ENCODE measurements at places on chromosomes 3 and 15.

DNA sequence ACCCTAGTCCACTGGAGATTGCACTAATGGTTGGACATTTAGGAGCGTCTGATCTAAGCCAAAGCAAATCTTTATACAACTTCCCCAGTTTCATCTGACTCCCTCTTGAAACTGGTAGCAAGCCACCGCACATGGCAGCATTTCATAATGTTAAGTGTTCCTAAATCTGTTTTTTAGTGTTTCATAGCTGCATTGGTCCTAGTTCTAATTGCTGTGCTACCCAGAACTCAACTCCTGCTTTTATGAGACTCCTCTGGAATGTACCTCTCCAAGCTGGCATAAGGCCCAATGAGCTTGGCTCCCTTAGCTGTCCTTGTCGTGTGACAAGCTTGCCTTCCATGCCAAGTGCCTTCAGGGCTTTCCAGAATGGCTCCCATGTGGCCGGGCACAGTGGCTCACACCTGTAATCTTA, 65.3 kb upstream of the FLNB start:
- DNase-seq: no peak

GRCh38 chr15:80202016-80202315, 49.2 kb downstream of the FAH start:
- no peak for DNase-seq

DNA sequence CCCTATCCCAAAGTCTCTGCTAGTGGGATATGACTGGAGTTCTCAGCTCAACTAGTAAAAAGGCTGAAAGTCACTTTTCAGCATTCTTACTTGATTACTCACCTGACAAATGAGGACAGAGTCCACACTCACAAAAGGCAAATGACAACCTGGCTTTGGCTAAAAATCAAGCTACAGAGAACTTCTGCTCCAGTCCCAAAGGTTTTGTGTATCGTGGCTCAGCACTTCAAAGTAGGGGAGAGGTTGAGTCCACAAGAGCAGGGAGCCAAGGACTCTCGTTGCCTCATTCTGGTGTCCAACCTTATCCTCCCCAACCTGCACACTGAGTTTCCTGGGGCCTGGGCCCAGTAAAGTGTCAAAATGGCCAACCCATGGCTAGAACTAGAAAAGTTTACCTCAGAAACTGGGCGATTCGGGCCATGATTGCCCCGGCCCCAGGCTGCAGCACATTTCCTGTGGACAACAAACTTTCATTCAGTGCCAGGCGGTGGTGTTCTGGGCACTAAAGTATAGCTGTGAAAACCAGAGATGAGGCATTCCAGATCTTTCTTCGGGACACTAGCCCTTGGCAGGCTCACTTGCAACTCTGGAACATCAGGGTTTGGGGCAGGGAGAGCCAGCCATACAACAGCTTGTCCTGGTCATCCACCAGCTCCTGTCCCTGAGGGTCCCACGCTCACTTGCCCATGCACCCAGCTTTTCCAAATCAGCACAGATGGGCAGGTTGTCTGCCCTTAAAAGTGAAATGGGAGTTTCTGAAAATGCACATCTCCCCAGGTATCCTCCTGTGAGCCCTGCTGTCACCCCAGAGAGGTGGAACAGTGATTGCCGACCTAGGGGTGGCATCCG, 3.1 kb downstream of the ACAA1 start:
- no peak for DNase-seq

GRCh38 chr15:100340721-100341238, 995 bp downstream of the ADAMTS17 start:
- no peak for DNase-seq

DNA sequence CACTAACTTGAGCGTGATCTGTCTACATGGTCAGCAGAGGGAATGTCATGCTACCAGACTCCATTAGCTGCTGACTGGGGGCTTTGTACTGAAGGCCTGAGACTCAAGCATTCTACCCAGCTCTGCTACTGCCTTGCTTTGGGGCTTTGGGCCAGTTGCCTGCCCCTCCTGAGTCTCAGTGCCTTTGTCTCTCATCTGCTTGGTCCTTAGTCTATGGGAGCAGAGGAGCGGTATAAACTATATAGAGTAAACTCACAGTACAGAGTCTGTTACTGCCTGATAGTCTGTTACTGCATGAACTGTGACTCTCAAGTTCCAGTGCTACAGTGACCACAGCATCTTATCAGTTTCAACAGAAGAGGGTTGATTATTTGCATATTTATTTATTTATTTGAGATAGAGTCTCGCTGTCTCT, 38.5 kb upstream of the C15orf39 start:
- no peak for DNase-seq

GRCh38 chr3:181888234-181888633, 176.5 kb downstream of the SOX2 start:
- no peak for DNase-seq

DNA sequence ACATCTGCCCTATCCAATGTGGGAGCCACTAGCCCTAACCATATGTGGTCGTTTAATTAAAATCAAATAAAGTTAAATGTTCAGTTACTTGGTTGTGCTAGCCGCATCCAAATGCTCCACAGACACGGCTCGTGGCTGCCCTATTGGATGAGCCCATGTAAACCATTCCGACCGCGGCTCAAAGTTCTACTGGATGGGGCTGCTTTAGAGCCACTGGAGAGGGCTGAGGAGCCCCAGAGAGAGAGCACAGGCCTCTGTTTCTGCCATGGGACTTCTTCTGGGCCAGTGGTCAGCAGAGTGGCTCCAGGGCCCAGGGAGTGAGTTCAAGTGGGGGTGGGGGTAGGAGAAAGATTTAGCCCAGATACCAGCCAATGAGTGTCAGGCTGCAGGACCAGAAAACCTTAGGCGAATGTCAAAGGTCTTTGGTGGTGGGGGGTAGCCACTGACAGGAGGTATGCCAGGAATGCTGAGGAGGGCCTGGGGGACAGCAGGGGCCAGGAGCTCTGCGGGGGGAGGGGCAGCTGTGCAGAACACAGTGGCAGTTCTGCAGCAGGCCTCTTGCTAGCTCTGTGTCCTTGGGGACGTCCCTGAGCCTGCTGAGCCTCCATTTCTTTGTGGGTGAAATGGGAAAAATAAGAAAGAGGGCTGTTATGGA, 30.1 kb downstream of the SPSB4 start:
- no peak for DNase-seq

GRCh38 chr3:56477646-56478045, 9.4 kb upstream of the ERC2 start:
- no peak for DNase-seq

DNA sequence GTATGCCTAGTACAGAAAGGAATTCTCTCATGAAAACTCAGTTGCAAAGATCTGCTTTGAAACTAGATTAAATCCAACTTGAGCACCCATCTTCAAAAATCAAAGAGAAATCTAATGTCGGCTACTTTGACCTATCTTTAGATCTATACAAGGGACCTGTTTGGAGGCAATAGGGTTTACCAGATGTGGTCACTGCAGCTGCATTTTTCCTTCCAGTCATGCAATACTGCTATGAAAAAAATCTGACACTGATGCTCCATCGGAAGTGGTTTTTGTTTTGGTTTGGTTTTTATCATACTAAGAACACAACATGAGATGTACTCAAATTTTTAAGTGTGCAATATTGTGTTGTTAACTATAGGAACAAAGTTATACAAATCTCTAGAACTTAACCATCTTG, 169.5 kb downstream of the BCHE start:
- no peak for DNase-seq

- DNase-seq: no peak
These were observed 20.0 kb downstream of the SLC35G2 start for GRCh38 chr3:136838641-136839555.

DNA sequence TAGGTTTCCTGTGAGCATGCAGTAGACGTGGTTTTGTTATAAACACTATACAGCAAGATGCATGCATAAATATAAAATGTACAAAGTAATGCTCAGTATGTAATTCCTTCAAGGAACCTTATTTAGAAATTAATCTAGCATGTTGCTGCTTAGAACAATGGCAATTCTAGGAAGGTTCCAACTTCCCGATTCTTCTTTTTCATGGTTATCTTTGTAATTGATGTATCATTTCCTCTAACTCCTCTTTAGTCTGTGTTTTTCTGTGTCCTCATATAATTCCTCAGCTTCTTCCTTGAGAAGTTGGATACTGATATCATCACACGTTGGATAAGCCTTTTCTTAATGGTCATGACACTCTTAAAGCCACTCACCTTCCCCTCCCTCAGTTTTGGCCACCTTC, 3.5 kb downstream of the TSEN2 start:
- DNase-seq: no peak

GRCh38 chr3:179927191-179927590, 109.5 kb downstream of the PEX5L start:
- DNase-seq: no peak

DNA sequence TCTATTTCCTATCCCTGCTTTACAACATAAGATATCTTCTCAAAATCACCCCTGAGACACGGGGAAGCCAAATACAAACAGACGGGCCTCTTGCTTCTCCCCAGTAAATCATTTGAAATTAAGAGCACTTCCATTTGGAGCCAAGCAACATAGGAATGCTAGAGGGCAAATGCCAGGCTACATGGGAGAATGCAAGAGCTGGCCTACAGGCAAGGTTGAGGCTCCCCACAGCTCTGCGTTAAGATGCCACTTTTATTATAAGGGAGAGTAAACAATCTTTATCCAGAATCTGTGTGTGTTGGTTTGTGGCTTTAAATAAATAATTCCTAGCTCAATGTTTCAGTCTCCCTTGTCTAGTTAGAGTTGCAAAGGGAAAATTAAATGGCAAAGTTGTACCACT, 305.1 kb upstream of the KCNH8 start:
- no peak for DNase-seq

DNA sequence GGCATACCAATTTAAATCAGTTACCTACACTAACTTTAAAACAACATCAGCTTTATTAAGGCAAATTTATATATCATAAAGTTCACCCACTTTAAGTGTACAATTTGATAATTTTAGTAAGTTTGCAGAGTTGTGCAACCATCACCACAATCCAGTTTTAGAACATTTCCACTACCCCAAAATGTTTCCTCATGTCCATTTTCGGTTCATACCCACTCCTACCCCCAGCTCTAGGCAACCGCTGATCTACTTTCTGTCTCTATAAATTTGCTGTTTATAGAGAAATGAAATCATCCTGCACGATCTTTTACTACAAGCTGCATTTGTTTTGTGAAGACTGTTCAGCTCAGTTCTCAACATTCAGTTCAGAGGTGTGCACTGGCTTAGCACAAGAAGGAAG, 31.5 kb upstream of the FAM81A start:
- DNase-seq: peak; percentile 31

GRCh38 chr3:115361806-115362205, 214.7 kb upstream of the ZBTB20 start:
- DNase-seq: no peak

- DNase-seq: no peak
These were observed 35.1 kb upstream of the IGSF11 start for GRCh38 chr3:119069725-119070124.

- DNase-seq: peak; percentile 38
These were observed 116.4 kb downstream of the GREM1 start for GRCh38 chr15:32834156-32834555.

DNA sequence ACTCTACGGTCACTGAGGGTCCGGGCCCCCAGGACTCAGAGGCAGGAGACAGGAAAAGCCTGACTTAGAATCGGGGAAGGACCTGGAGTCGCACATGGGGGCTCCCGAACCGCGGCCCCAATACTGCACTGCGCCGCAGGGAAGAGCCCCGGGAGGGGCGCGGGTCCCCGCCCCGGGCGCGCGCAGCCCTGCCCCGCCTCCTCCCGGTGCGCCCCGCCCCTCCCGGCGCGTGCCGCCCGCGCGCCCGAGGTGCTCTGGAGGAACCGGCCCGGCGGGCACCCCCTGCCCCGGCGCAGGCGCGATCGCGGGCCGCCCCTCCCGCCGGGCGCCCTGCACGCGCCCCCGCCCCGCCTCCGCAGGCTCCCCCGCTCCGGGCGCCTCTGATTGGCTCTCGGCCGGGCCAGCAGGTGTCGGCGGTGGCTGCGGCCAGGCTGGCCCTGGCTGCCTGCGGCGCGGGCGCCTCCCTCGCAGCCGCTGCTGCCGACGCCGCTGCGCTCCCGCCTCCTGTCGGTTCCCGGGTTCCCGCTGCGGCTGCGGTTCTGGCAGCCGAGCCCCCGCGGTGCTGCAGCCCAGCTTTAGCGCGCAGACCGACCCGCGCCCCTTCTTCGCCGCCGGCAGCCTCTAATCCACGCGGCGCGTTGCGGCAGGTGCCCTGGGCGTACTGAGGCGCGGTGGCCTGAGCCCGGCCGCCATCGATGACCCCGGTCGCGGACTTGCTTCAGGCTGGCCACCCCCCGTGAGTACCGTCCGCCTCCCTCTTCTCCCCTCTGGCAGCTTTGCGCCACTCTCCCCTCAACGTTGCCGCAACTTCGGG, at the start of gene MYRIP:
TSS of gene MYRIP (plus strand) at position 429 of the 814 bp plus-strand sequence. CDS start 91,208 bp downstream, outside the sequence.
- peak; percentile 65 for DNase-seq

- DNase-seq: no peak
These were observed 186.0 kb downstream of the UBE2E2 start for GRCh38 chr3:23389089-23389488.

- no peak for DNase-seq
These were observed 372.1 kb downstream of the SHQ1 start for GRCh38 chr3:72476139-72476483.

DNA sequence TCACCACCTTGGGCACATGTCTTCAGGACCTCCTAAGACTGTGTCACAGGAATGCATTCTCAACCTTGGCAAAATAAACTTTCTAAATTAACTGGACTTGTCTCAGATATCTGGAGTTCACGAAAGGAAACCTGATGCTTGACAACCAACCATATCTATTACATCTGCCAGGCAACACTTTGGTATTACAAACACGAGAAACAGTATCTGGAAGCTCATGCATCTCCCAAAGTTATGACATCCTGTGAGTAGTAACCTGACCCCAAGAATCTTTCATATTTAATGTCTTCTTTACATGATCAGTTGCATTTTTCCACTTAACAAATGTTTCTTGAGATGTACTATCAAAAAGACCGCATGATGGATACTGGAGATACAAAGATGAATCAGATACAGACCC, 465.3 kb upstream of the AGTR1 start:
- DNase-seq: no peak

GRCh38 chr3:7332696-7333095, 471.8 kb downstream of the GRM7 start:
- no peak for DNase-seq

DNA sequence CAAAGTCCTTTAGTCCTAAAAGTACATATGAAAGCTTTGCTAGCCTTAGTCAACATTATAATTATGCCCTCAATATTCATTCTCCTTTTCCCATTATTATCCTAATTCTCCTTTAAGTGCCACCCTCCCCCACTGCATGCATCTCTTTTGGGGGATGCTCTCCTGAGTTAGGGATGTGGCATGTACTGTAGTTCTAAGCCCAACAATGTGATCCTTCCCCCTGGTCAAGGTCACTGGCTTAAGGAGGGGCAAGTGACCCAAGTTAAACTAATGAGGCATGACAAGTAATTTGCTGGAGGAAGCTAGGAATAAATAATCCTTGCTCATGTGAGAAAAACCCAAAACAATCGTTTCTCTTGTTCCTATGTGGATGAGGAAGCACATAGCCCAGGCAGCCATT, 343.9 kb upstream of the SUCLG2 start:
- no peak for DNase-seq

- no peak for DNase-seq
These were observed 1.3 kb upstream of the C15orf39 start for GRCh38 chr15:75200391-75200764.

GRCh38 chr3:52243791-52244628, 1.5 kb upstream of the PPM1M start:
- peak; percentile 80 for DNase-seq

- DNase-seq: no peak
These were observed 12.1 kb downstream of the SACM1L start for GRCh38 chr3:45701172-45701867.

Measured in GM10248 (cell line).